ENCODE measurements at places on chromosomes 11 and 22.

DNA sequence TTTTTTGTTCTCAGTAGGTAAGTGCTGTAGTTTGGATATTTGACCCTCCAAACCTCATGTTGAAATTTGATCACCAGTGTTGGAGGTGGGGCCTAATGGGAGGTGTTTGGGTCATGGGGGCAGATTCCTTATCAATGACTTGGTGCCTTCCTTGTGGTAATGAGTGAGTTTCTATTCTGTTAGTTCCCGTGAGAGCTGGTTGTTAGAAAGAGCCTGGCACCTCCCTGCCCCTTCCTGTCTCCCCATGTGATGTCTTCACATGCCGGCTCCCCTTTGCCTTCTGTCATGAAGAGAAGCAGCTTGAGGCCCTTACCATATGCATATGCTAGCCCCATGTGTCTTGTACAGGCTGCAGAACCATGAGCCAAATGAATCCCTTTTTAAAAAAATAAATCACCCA lies 138.3 kb downstream of the TMEM135 start:
- DNase-seq = peak; percentile 11

- DNase-seq = no peak
Measured at GRCh38 chr11:61718621-61719302, 33.7 kb upstream of the MYRF start.

- peak; percentile 17 for DNase-seq
Measured at GRCh38 chr11:88115828-88116755, 59.2 kb downstream of the RAB38 start.

GRCh38 chr11:74925281-74925680 lies 23.6 kb downstream of the XRRA1 start:
- no peak for DNase-seq

GRCh38 chr11:58567889-58568512 lies 7.7 kb downstream of the LPXN start:
- peak; percentile 89 for DNase-seq

- DNase-seq = no peak
Measured at GRCh38 chr11:123233975-123234334, 38.9 kb upstream of the CLMP start.

DNA sequence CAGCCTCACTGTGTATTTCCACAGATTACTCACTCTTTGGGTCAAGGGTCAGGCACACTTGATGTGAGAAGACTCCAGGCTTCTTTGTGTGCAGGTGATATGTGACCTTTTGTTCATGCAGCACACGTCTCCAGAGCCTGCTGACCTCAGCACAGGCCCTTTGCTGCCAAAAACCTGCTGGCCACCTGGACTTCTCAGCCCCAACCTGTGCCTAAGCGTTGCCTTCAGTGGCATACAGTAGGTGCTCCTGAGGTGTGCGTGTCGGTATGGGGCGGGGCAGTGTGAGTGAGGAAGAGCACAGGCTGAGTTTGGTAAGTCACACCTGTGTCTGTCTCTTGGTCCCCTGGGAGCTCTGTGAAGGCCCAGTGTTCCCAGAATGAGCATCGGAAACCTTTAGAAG lies 58.1 kb downstream of the WNT11 start:
- no peak for DNase-seq

DNA sequence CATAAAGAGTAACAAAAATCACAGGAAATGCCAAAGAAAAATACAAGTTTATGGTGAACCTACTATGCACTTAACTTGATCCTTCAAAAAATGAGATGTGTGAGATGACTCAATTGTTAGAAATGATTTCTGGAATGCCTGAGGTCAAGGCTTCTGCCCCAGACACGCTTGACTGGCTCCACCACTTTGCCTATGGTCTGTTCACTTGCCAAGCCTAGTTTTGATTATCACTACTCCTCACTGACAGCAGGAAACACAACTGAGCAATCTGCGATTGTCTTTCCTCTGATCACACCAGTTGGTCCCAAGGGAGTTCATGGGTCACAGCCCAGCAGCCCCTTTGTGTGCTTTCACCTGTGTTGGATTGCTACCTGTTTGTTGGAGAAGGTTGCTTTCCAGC lies 20.6 kb upstream of the PRDM10 start:
- DNase-seq = no peak

- peak; percentile 55 for DNase-seq
Measured at GRCh38 chr11:3665336-3666022, 5.7 kb downstream of the CHRNA10 start.

DNA sequence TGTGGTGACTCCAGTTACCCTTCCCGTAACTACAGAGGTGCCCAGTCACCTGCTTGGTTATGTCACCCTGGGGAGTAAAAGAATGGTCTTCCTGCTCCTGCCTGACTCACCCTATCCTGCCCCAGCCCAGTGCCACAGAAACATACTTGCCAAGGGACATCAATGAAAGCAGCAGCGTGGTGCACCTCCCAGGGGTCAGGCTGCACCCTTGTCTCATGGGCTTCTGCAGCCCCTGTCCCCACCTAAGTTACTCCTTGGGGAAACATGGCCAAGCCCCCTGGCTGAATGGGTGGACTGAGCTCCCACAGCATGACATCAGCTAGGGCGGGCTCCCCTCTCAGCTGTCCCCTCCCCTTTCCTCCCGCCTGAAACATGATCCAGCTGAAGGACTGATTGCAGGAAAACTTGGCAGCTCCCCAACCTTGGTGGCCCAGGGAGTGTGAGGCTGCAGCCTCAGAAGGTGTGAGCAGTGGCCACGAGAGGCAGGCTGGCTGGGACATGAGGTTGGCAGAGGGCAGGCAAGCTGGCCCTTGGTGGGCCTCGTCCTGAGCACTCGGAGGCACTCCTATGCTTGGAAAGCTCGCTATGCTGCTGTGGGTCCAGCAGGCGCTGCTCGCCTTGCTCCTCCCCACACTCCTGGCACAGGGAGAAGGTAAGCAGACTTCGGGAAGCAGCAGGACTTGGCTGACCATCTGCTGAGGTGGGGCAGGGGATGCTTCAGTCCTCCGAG lies at the start of gene HTR3A:
HTR3A (plus strand) TSS at position 368 of the 730 bp plus-strand sequence; CDS start at position 586, 218 bp downstream.
- no peak for DNase-seq
